ENCODE measurements at places on chromosomes 13 and 19.

DNA sequence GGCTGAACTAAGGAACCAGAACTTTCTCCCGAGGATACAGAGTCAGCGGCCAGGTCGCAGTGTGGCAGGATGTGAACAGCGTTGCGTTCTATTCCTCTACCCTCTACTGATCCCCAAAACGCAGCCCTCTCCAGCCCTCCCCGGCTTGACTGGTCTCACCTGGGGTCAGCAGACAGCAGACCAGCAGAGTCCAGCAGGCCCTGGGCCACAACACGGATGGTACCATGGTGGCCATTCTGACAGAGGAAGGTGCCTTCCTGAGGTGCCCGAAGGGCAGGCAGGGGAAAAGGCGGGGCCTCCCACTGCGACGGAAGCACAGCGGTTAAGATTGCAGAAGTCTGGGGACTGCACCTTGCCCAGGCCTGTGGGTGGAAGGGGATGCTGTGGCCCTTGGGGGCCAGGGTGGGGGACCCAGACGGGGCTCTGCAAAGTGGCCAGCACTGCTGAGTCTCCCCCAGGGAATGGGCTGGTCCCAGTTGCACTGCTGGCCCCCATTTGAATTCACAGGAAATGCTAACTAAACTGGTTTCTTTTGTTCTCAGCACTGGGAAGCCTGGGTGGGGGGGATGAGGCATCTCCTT is at the start of gene ICAM3:
TSS of gene ICAM3 (minus strand) at position 245 of the 581 bp plus-strand sequence. CDS start at position 235, 10 bp downstream.
- DNase-seq, result no peak

DNA sequence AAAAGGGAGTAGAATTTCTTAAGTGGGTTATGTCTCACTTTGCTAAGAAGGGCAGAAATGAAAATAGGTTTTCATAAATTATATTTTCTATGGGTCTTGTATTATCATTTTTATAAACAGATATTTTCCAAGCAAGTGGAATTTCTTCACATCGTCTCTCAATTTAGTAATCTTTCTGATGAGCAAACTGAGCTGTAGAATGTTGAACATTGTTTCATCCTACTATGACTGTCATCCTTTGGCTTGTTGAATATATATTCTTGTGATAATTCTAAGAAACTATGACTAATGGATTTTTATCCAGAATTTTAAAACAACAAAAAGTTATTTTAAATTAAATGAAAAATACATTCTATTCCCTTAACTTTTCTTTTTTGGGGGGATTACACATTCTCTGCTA is 313.8 kb downstream of the ENOX1 start:
- DNase-seq, result no peak

DNA sequence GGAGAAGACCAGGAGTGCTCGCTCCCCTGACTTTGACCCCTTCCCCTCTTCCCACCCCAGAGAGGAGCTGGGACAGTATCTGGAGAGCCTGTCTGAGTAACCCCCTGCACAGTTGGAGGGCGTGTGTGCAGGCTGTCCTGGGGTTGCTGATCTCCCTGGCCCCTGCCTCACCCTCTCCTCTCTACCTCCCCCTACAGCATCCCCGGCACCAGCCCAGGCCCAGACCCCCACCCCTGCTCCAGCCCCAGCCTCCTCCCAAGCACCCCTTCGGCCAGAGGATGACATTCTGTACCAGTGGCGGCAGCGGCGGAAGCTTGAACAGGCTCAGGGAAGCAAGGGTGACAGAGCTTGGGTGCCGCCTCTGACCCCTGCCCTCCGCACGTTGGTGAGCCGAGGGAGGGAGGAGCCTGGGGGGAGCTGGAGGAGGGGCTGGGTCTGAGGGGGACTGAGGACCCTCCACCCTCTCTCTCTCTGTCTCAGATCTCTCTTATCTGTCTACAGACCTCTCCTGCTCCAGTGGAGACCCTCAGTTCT is 8.7 kb downstream of the PROSER3 start:
- no peak for DNase-seq

GRCh38 chr19:41863209-41863931 is 3.3 kb downstream of the RPS19 start:
- no peak for DNase-seq

DNA sequence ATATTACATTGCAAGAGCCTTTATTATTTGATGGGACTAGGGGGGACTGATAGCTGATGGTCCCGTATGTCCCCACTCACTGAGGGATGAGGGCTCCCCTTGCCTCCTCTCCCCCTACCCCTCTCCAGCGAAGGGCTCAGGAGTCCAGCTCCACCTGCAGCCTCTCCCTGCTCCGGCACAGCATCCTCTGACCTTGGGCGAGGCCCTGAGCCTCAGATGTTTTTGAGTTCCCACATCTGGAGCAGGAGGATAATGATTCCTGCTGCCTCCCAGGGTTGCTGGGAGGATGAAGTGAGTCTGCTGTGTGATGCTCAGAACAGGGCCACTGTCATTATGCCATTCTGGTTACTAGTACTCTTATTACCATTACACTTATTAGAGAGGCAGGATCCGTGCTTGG is 15.0 kb downstream of the PAK4 start:
- no peak for DNase-seq
